ENCODE measurements at places on chromosomes 6 and 20. TPM values are rescaled to one million over a fixed set of nuclear protein-coding genes. Genes with fewer than 3 reads are reported as not detected.

CST4 gene
- total RNA-seq = not detected

BCAS1 gene
- 2.6 TPM for total RNA-seq

IL17A gene
- not detected for total RNA-seq

GHRH gene
- total RNA-seq = not detected

OTOR gene
- total RNA-seq = 0.35 TPM

HRH3 gene
- total RNA-seq = 0.35 TPM

NHSL1 gene
- total RNA-seq = 21.7 TPM

SNX14 gene
- total RNA-seq = 54.5 TPM

KIAA1755 gene
- total RNA-seq = 8.7 TPM

TOX2 gene
- total RNA-seq = 0.44 TPM

NOX3 gene
- not detected for total RNA-seq

TRIM15 gene
- total RNA-seq = not detected

WFDC2 gene
- total RNA-seq = 0.13 TPM

SLC17A3 gene
- total RNA-seq = not detected

TTLL9 gene
- 0.09 TPM for total RNA-seq

WFDC10B gene
- not detected for total RNA-seq

MYMX gene
- total RNA-seq = 12.4 TPM

MYLK2 gene
- total RNA-seq = 39.5 TPM

WTAP gene
- 66.0 TPM for total RNA-seq

CCDC170 gene
- 1.2 TPM for total RNA-seq

KHDRBS2 gene
- total RNA-seq = 0.71 TPM

GLO1 gene
- total RNA-seq = 124 TPM

EYS gene
- total RNA-seq = 1.1 TPM

ZSCAN23 gene
- 5.5 TPM for total RNA-seq

ELOVL2 gene
- total RNA-seq = 1.5 TPM

All from muscle of leg (tissue), 16 donors.